EL (cell line): ENCODE measurements at places on chromosomes 6 and 20.

- no peak for DNase-seq
These were observed 188.8 kb upstream of the KHDRBS2 start for GRCh38 chr6:62474793-62475192.

- DNase-seq: no peak
These were observed 1289.1 kb upstream of the ADGRB3 start for GRCh38 chr6:67345946-67346345.

GRCh38 chr6:111912904-111913303, 39.7 kb upstream of the FYN start:
- no peak for DNase-seq

- peak; percentile 38 for DNase-seq
These were observed 229.3 kb downstream of the RFPL4B start for GRCh38 chr6:112576423-112576822.

DNA sequence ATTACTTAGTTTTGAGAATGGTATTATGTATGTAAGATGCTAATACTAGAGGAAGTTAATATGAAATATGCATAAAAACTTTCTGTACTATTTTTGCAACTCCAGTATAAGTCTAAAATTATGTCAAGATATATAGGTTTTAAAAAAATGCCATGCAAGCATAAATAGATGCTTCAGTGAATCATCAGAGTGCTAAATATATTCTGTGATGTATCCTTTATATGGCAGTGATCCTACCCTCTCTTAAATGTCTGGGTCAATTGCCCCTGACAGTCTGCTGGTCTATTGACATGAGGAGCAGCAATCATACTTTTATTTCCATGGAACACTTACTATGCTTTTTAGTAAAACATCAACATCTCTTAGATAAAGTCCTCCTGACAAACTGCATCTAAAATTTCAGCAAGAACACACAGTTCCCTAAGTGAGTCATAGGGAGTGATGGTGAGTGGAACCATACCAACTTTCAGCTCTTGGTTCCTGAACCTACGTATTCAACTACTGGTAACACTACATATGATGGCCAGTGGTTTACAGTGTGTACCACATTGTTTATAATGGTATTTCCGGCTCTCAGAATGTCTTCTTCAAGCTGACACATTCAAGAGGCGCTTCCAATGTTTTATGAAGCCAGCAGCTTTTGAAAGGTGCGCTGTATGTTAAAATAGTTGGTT, 928.7 kb upstream of the GJE1 start:
- DNase-seq: peak; percentile 28

DNA sequence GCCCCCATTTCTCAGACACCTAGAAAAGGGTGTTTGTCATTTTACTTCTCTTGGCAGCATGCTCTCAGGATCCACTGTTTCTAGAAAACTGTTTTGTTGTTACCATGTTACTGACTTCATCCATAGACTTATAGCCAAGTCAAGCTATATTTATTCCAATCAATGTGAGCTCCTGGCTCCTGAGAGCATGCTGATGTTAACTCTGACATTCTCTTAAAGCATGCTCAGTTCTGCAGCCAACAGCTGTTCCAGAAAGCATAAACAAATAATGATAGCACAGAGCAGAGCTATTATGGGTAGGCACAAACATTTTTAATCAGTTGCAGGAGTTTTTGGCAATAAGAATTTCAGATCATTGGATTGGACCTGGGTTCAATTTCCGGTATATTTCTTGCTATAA, 92.4 kb upstream of the CEP85L start:
- peak; percentile 10 for DNase-seq

- no peak for DNase-seq
These were observed 146.2 kb downstream of the ID4 start for GRCh38 chr6:19983374-19983773.

DNA sequence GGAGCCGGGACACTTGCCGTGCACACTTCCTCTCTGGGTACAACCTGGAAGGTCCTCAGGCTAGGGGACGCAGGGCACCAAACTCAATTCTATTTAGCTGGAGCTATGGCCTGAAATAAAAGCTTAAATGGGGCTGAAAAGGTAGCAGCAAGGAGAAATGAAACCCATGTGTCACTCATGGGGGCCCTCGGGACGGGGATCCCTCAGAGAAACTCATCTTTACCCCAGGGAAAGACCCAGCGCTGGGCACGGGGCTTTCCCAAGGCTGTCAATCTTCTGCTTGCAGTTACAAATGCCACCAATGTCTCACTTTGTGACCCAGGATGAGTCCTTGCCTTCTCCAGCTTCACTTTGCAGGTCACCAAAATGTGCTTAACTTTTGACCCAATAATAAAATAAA, 16.5 kb downstream of the SNAI1 start:
- no peak for DNase-seq
